Fibroblast of skin of right quadriceps (primary cell): ENCODE measurements at places on chromosomes 12 and 14.

GRCh38 chr14:50082308-50082742 lies 34.0 kb downstream of the VCPKMT start:
- no peak for DNase-seq

GRCh38 chr14:25041484-25041883 lies 8.5 kb downstream of the STXBP6 start:
- no peak for DNase-seq

- peak; percentile 68 for DNase-seq
These were observed 107.3 kb downstream of the PPP2R5E start for GRCh38 chr14:63435838-63436237.

- no peak for DNase-seq
These were observed 19.7 kb downstream of the AGAP2 start for GRCh38 chr12:57718641-57719528.

DNA sequence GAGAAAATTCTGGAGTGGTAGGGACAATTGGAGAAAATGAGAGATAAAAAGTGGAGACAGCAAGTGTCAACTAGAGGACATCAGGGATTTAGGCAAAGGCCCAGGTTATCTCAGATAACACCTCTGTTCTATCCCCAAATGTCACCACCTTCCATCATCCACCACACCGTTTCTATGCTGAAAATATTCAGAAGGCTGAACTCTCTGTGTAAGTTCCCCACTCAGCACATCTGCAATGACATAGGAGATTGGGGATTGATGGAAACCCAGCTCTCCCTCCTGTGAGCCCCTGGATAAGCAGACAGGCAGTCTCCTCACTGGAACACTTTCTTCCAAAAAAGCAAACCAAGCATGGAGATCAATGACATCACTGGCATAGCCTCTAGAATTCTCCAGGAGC lies 5.6 kb upstream of the OR10P1 start:
- no peak for DNase-seq

DNA sequence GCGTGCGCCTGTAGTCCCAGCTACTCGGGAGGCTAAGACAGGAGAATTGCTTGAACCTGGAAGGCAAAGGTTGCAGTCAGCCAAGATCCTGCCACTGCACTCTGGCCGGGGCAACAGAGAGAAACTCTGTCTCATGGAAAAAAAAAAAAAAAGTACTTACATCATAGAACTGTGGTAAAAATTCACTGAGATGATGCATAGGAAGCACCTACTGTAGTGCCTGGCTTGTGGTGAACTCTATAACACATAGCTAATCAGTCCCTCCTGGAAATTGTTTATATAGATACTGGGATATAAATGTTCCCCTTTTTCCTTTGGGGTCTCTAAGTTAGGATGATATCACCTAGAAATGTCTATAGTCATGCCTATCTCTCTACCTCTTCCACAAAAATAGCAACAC lies 89.7 kb upstream of the CPM start:
- DNase-seq = no peak

GRCh38 chr12:1509413-1510052 lies 84.8 kb downstream of the FBXL14 start:
- no peak for DNase-seq

DNA sequence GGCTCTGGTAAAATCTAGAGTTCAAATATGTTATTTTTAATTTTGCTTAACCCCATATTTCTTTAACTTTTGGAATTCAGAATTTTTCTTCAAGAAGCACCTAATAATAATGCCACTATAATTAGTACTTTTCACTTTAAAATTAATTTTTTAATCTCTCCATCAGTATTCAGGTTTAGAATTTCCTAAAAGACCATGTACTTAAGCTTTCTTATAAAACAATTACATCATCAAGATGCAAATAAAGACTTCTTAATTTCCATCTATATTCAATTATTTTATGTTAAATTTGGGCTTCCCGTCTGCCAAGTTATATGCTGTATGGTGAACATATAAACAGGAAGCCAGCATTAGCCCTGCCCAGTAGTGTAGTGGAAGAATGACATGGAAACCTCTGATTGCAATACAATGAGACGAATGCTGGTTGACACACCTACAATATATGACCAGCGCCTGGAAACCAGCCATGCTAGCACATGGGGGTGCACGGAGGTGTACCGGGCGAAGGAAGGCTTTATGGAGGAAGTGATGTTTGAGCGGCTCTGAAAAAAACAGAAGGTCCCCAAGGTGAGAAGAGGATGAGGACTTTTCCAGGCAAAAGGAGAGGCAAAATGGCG lies 82.2 kb downstream of the LLPH start:
- no peak for DNase-seq

DNA sequence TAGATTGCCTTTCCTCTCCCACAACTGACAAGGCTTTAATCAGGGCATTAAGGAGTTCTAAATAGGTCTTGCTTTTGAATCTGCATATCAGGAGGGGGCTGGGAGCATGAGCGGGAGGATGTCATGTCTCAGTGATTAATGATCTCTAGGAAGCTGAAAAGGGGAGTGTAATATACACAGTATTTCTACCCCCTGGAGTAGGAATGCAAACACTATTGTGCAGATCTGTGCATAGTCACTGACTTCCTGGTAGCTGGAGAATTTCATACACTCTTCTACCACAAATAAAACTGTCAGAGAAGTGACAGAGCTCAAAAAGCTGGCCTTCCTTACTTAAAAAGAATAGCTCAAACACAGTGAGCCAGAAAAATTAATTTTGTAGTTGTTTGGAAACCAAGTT lies 65.8 kb downstream of the RIC8B start:
- peak; percentile 80 for DNase-seq

GRCh38 chr12:121219353-121219986 lies 9.5 kb downstream of the P2RX4 start:
- DNase-seq = no peak

- DNase-seq = no peak
These were observed 121.0 kb upstream of the KRR1 start for GRCh38 chr12:75632442-75632841.

DNA sequence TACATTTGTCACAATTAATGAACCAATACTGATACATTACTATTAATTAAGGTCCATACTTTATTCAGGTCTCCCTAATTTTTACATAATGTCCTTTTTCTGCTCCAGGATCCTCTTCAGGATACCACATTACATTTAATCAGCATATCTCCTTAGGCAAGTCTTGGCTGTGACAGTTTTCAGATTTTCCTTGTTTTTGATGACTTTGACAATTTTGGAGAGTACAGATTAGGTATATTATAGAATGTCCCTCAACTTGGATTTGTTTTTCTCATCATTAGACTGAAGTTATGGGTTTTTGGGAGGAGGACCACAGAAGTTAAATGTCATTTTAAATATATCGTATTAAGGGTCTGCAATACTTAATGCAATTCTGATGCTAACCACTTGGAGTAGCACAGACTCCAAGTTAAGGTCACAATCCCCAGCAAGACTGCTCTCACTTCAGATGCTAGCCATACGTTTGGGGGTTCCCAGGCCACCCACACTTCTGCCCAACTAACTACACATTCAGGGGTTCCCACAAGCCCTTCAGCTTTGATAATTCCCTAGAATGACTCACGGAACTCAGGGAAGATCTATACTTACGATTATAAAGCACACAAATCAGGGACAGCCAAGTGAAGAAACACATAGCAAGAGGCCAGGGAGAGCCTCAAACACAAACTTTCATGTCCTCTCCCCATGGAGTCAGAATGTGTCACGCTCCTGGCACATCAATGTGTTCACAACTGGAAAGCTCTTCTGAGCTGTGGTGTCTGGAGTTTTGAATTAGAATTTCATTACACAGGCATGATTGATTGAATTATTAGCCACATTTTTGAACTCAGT lies 17.0 kb upstream of the NUBPL start:
- no peak for DNase-seq

DNA sequence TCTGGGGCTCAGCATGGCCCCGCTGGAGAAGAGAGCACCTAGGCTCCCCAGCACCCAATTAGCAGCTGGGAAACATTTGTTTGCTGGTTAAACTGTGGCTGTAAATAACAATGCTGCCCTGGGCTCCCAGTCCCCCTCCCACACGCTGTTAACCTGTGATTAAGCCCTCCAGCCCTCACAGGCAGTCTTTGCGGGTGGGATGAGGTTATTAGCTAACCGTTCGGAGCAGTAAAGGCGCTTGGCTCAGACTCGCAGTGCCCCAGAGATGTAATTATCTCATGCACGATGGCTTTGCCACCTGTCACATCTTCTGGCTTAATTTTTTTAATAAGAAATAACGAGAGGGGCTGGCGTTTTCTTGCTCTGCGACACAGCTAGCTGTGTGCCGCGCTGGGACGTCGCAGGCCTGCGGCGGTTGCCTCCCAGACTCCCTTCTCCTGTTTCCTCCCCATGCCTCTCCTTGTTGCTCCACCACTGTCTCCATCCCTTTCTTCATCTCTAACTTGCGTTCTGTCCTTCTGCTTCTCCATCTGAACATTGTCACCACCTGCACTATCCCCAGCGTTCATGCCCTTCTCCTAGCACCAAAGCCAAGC lies 239.2 kb upstream of the FKBP4 start:
- DNase-seq = no peak

GRCh38 chr12:9843407-9843806 lies 16.1 kb downstream of the KLRF1 start:
- DNase-seq = no peak

- DNase-seq = peak; percentile 17
These were observed 20.0 kb downstream of the GAS2L3 start for GRCh38 chr12:100593490-100593889.

GRCh38 chr12:92445253-92446082 lies 257.3 kb upstream of the PLEKHG7 start:
- no peak for DNase-seq

GRCh38 chr12:31506515-31507306 lies 84.2 kb downstream of the DENND5B start:
- peak; percentile 81 for DNase-seq

GRCh38 chr12:47388712-47389111 lies 309.0 kb upstream of the AMIGO2 start:
- DNase-seq = no peak

DNA sequence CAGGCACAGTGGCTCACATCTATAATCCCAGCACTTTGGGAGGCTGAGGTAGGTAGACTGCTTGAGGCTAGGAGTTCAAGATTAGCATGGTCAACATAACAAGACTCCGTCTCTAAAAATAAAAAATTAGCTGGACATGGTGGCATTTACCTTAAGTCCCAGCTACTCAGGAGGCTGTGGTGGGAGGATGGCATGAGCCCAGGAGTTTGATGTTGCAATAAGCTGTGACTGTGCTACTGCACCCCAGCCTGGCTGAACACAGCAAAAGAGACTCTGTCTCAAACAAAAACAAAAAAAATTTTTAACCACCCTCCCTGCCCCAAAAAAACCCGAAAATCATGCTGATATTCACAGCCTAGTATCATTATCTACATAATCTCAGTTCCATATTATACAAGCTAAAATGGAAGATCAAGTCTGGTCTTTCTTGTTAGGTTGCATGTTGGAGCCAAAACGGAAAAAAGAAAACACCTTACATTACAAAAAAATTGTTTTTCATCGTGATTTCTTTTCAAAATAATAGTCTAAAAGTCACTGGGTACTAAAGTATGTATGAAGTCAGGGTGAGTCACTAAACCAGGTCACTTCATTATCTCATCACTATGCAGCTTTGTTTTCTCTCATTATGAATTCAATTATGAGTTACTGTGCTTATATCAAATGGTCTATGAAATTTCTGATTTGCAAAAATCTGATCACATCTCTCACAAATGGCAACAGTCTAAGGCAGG lies 13.8 kb downstream of the GXYLT1 start:
- peak; percentile 40 for DNase-seq

DNA sequence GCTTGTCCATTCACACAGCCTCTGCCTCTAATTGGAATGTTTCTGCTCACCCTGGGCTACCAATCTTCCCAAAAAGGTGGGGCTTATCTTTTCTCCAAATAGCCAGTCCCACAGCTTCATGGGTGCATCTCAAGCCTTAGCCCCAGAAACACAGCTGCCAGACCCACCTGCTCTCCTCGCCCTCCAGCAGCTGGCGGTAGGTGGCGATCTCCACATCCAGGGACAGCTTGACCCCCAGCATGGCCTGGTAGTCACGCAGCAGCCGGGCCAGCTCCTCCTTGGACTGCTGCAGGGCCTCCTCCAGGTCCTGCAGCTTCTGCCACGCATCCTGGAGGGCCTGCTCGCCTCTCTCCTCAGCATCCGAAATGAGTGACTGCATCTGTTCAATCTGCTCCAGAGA lies 11.1 kb downstream of the KRT77 start:
- no peak for DNase-seq

DNA sequence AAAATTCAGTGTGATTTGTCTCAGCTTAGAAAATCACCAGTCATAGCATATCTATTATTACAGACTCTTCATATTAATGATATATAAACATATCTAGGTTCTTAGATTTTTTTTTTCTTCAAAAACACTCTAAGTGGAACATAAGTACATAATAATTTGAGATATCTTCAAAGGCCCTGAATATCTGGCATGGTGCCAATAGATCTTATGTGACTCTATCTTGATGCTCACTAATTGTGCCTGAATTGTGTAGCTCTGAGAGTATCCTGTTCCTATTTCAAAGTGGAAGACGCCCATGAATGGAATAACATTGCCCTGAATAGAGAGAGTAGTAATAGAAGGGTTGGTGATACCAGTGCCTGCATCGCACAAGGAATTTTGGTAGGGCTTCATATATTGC lies 1312.7 kb upstream of the USP15 start:
- DNase-seq = no peak

DNA sequence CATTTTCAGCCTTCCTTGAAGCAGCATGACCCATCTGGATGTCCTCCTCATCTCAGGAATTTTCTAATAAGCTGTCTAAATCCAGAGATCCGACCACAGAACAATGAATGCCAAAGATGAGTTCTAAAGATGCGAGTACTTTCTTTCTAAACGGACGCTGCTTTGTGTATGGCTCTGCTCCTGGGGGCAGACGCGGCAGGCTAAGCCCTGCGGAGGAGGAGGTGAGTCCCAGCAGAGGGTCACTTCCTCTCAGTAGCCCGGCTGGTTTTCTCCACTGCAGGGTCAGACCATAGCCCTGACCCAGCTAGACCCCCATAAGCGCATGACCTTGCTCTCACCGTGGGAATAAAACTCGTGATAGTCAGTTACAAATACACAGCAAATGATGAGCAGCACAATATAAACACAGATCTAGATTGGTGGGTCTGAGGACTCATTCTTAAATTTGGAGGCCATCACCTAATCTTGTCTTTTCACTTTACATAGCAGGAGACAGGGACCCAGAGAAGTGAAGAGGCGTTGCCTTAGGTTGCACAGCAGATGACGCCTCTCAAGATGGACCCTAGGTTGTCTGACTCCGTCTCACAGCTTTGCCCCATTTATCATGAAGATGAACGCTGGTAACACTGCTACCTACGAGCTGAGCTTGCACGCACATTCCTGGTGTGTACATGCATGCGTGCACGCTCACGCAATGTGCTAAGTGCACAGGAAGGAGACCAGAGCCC lies 16.6 kb downstream of the SSH1 start:
- DNase-seq = peak; percentile 65
